Retinal pigment epithelial cell (primary cell): ENCODE measurements at places on chromosomes 12 and 14.

DNA sequence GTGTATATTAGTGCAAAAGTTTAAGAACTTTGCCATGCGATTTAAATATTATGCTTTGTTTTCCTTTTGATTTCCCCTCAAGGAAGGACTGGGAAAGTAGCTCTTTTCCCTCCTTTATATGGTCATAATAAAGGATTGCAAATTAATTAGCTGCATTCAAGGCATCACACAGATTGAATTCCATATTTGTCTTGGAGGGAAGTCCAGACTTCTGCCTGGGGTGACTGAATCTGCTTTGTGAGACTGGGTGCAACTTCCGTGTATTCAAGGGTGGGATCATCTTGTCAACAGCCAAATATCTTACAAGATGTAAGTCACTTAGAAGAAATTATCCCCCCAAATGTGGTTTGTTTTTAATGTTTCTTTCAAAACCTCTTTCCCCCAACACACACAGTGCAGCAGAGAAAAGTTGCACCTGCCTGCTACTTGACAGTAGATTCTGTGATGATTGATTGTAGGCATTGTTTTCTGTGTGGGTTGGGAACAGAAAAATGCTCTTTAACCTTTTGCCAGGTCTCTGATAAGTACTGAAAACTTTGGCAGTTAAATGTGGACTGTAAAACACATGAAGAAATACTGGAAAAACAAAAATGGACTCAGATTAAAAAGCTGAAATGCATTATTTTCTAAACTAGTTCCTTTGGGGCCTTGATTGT lies 28.4 kb downstream of the STK38L start:
- DNase-seq, result no peak

DNA sequence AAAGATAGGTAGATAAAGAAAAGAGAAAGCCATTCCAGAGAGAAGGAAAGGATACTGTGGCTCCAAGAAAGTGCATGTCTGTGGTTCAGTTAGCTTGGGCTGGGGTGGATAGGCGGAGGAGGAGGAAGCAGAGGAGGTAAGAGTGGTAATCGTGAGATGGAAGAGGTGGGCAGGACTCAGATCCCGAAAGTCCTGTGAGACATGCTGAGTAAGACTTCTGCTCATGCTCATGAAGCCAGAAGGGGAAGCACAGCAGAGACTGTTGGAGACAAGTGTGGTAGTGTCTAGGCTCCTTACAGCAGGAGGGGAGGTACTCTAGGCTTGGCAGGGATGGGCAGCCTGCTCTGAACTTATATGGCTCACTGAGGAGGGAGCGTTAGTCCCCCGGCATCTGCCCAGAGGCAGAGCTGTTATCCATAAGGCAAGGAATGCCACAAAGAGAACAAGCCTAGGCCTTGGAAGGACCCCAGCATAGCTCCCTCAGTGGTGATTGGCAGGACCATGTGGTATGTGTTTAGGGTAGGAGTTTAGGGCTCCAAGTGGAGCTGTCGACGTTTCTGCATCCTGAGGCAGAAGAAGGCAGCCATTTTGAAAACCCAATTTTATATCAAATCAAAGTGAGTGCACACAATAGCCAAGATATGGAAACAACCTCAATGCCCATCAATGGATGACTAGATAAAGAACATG lies 135.3 kb downstream of the SMOC1 start:
- DNase-seq, result no peak

- DNase-seq, result peak; percentile 76
Observed at GRCh38 chr12:82479511-82479910, 121.2 kb downstream of the METTL25 start.

DNA sequence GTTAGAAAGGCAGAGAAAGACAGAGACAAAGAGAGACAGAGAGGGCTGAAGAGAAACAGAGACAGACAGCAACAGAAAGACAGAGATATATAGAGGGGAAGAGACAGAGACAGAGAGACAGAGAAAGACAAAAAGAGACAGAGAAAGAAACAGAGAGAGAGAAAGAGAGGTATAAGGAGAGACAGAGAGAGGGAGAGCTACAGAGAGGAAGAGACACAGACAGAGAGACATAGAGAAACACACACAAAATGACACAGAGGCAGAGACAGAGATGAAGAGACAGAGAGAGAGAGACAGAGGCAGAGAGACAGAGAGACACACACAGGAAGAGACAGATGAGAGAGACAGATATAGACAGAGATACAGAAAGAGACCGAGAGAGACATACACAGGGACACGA lies 168.6 kb downstream of the TMEM121 start:
- no peak for DNase-seq

DNA sequence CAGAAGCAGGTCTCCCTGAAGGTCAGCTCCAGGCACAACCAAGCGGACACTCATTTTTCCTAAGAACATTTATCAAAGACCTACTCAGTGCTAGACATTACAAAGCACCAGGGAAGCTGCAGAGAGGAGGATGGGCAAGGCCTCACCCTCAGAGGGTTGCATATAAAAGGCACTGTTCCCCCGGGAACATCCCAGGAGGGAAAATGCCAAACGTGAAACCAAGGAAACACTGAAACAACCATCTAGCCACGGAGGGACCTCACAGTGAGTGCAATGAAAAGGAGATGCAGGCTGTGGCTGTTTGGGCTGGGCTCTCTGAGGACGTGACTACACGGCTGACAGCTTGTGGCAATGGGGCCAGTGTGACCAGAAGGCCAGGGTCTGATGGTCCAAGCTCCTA lies 117.4 kb upstream of the VASH1 start:
- DNase-seq, result no peak

DNA sequence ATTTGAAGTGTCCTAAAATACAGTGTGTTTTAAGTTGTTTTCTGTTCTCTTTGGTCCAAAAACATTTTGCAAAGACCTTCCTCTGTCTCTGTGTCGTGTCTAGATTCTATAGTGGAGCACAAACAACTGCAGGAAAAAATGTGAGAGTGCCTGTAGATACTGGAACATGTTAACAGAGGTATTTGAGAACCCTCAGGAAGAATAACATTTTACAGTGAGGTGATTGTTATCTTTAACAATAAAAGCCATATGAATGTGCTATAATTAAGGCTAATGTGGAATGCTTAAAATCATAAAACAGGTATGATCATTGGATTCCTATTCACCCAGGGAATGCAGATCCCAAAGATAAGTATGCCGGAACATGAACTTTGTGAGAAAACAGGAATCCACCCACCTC lies 98.0 kb downstream of the SAMD4A start:
- DNase-seq, result no peak

DNA sequence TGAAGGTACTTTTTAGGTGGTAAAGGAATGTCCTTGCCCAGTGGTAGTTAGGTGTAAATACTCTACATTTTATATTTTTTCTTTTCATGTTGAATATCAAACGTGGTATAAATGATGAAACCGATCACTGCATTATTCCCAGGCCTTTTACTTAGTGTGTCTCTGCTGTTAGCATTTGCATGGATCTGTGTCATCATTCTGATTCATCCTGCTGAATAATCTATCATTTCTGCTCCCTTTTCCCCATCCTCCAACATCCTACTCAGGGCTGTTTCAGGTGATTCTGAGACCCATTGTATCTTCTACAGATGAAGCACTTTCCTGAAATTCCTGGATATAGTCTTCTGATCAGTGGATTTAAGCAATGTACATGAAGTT lies 61.0 kb upstream of the PTHLH start:
- DNase-seq, result no peak

- DNase-seq, result no peak
Observed at GRCh38 chr12:34402228-34402898, 380.1 kb downstream of the ALG10 start.

DNA sequence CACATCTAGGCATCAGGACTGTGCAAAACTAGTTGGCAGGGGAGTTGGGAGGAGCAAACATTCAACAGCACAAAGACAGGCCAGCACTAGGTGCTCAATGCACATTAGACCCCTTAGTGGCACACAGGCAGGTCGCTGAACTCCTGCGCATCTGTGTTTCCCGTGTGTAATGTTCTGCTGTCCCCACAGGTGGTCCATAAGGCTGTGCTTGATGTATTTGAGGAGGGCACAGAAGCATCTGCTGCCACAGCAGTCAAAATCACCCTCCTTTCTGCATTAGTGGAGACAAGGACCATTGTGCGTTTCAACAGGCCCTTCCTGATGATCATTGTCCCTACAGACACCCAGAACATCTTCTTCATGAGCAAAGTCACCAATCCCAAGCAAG lies 11.2 kb downstream of the SERPINA3 start:
- DNase-seq, result no peak

- no peak for DNase-seq
Observed at GRCh38 chr14:91055016-91055415, 5.4 kb downstream of the RPS6KA5 start.

GRCh38 chr12:15534874-15535273 lies 212.6 kb downstream of the PTPRO start:
- no peak for DNase-seq

GRCh38 chr14:31269634-31270195 lies 62.1 kb upstream of the HECTD1 start:
- no peak for DNase-seq

GRCh38 chr14:101069228-101069549 lies 165.7 kb upstream of the RTL1 start:
- no peak for DNase-seq

- DNase-seq, result no peak
Observed at GRCh38 chr14:77228056-77228455, 43.0 kb downstream of the NGB start.

DNA sequence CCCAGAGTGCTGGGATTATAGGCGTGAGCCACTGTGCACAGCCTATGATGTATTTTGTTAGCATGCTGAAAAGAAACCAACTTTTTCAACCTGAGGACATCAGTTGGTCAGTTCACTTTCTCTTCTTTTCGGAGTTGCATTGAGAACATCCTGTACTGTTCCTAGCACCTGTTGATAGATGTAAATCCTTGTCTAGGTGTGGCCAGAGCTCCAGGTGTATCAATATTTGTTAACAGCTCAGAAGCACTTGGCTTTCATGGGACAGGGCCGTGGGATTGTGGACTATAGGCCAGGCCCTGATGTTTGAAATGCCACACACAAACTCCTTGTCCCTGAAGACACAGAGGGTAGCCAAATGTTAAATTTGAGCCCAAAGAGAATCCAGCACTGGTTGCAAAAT lies 14.9 kb downstream of the HCAR2 start:
- no peak for DNase-seq

DNA sequence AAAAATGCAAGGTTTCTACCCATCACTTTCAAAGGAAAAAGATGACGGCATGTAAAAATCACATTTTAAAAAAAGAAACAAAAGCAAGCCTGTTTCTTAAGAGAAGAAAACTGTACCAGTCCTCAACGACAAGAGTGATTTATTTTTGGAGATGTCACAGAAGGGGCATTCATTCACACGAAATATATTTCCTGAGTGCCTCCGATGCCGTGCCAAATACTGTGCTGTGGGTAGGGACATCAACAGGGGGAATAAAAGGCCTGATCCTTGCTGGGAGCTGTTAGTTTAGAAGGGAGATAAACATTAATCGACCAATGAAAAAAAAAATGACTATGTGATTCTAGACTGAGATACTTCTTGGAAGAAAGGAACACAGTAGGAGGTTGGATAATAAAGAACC lies 297.5 kb upstream of the SOX5 start:
- DNase-seq, result no peak

DNA sequence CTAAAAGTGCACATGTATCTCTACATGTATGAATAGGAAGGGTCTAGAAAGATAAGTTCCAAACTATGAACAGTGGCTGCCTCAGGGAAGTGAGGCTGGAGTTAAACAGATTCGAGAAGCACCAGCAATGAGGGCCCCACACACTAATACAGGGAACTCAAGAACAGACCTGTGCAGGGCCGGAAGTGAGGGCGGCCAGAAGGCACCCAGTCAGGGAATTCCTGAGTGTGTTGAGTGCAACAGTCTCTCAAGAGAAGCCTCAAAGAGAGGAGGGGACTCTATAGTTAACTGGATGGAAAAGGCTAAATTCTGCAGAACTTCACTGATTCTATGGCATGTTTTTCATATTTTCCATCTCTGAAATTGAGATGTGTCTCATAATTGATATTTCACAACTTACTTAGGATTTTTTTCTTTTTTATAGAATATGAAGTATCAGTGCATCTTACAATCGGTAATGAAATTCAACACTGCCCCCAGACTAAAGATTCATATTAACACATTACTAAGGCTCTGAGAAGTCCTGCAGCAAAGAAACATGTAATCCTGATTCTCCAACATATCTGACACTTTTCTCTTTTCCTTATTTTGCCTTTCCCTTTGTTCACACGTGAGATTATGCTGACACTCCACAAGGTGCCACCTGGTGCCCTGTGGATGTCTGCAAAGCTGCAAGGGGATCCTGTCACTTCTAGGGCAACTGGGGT lies 61.3 kb downstream of the CHGA start:
- no peak for DNase-seq

DNA sequence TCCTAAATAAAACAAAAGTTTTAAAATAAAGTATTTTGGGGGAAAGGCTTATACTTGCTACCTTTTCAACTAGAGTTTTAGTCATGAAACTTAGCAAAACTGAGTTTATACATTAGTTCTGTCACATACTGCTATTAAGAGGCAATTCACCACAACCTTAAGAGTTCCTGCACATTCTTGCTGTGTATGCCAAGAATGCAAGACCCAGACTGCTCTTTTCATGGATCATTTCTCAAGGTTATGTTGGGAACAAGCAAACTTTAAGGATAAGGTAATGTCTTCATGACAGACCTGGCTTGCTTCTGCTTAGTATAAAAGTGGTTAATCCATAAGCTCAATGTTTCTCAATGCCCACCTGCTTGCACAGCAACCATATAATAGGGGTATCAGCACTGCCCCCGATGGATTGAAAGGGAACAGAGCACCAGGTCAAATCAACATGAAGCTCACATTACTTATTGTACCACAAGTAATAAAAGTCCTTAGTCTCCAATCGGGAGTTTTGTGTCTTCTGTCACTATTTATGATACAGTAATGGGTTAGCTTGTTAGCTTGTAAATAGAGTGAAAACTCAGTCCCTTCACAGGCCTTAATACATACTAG lies 67.6 kb downstream of the KIF21A start:
- no peak for DNase-seq

- DNase-seq, result no peak
Observed at GRCh38 chr14:105486163-105486973, at the start of gene CRIP1. Gene CRIP1 (plus strand): TSS chr14:105486886. CDS start chr14:105487260, 374 bp downstream.

DNA sequence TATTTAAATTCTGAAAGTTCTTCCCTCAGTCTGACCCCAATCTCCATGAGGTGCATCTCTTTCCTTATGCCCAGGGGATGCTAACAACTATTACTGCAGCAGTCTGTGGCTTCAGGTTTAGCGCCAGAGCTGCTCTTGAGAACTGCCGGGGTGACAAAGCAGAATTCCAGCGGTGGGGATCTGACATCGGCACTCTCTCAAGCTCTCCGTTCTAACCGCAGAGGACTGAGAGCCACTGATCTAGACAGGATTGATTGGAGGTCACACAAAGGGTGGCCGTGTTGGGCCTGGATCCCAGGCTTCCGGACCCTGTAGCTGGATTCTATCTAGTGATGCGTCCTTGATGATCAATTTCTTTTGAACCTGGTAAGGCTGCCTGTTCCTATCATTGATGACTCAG lies 155.6 kb upstream of the TMEM132C start:
- DNase-seq, result no peak

- DNase-seq, result no peak
Observed at GRCh38 chr12:42593874-42594273, 4.3 kb upstream of the PRICKLE1 start.

DNA sequence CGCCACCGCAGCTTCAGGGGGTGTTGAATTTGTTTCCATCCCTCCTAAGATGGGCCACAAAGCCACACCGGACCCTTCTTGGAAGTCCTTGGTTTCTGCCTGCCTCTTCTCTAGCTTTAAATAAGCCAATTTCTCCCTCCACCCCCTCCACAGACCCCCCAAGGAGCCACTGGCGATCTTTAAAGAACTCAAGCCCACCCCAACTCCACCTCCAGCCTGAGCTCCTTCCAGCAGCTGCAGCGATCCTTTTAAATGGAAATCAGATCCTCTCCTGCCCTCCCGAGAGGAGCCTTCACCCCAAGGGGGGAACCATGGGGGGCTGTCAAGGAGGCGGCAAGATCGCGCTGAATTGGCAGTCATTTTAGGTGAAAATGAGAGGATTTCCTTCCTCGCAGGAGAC lies 133.1 kb downstream of the NCOR2 start:
- no peak for DNase-seq
